GM06990 (cell line): ENCODE measurements at places on chromosomes 12 and 14.

GRCh38 chr12:90982170-90982569, 22.6 kb downstream of the EPYC start:
- DNase-seq: no peak

- DNase-seq: no peak
Observed at GRCh38 chr12:63928305-63928704, 83.8 kb downstream of the SRGAP1 start.

- no peak for DNase-seq
Observed at GRCh38 chr12:68565391-68565903, 45.3 kb upstream of the RAP1B start.

- DNase-seq: no peak
Observed at GRCh38 chr14:75989134-75989533, 3.6 kb downstream of the IFT43 start.

- DNase-seq: peak; percentile 42
Observed at GRCh38 chr14:59465316-59466135, at the start of gene GPR135. Gene GPR135, minus strand, starts transcription at chr14:59465380. Its CDS starts 154 bp downstream, at chr14:59465226.

GRCh38 chr14:58864751-58865513, 227.2 kb downstream of the DACT1 start:
- DNase-seq: no peak

DNA sequence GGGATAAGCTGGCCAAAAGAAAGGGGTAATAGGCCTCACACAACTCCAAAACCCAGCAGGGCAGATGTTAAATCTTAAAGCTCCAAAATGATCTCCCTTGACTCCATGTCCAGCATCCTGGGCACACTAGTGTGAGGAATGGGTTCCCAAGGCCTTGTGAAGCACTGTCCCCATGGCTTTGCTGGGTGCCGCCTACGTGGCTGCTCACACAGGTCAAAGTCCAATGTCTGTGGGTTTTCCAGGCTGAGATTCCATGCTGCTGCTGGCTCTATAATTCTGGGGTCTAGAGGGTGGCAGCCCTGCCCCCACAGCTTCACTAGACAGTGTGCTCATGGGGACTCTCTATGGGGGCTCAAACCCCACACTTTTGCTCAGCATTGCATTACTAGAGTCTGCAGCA, 145.3 kb upstream of the GRIN2B start:
- no peak for DNase-seq

GRCh38 chr12:11040162-11040561, 9.0 kb upstream of the TAS2R31 start:
- DNase-seq: no peak

- DNase-seq: no peak
Observed at GRCh38 chr12:45170456-45171042, 45.3 kb upstream of the ANO6 start.

DNA sequence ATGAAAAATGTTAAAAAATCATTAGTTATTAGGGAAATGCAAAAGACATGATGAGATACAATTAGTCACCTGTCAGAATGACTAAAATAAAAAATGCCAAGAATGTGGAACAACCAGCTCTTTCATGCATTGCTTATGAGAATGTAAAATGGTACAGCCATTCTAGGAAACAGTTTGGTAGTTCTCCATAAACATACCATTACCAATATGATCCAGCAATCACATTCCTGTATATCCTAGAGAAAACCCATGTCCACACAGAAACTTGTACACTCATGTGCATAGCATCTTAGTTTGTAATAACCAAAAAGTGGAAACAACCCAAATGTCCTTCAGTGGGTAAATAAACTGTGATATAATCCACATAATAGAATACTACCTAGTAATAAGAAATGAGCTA, 245.7 kb downstream of the FUT8 start:
- DNase-seq: no peak

- no peak for DNase-seq
Observed at GRCh38 chr14:72686101-72686500, 207.8 kb downstream of the DPF3 start.

DNA sequence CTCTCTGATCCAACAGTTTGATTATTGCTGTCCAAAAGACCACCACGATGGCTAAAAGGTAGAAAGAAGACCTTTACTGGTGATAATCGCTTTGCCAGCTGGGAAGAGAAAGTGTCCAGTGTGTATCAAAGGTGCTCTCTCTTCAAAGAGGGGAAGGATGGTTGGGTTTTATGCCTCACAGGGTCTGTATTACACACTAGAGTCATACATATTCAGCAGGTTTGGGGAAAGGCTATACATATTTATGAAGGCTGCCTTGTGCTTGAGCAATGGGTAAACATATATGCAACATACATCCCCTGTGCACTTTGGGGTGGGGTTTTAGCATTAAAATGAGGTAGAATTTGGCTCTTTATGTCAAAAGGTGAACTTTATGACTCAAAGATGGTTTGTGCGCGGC, 18.2 kb downstream of the GPRC5D start:
- DNase-seq: no peak

GRCh38 chr14:104726600-104727451, 2.8 kb downstream of the ADSS1 start:
- no peak for DNase-seq

DNA sequence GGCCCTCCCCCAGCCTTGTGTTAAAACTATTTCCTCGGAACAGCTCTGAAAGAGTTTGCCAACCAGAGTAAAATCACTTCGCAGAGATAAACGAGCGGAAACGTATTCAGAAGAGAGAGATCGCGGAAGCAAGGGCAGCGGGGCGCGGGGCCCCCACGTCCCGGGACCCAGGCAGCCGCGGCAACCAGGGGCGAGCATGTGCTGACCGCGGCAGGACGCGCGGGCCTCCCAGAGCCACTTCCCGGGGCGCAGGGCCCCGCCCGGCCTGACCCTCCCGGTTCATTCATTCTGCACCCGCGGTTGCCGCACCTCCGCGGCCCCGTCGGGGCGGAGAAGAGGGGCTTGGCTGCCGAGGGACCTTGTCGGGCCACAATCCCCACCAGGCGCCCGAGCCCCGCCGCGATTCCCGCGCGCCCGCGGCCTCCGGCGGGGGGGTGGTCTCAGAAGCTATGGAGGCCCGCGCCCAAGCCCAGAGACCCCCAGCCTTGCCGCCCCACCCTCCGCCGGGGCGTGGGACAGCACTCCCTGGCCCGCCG, 598 bp downstream of the UBE2N start:
- DNase-seq: peak; percentile 59

- no peak for DNase-seq
Observed at GRCh38 chr12:117441751-117442150, 80.3 kb upstream of the NOS1 start.

GRCh38 chr12:82480606-82481005, 122.3 kb downstream of the METTL25 start:
- no peak for DNase-seq

GRCh38 chr14:103889313-103890051, 38.8 kb upstream of the TDRD9 start:
- no peak for DNase-seq

DNA sequence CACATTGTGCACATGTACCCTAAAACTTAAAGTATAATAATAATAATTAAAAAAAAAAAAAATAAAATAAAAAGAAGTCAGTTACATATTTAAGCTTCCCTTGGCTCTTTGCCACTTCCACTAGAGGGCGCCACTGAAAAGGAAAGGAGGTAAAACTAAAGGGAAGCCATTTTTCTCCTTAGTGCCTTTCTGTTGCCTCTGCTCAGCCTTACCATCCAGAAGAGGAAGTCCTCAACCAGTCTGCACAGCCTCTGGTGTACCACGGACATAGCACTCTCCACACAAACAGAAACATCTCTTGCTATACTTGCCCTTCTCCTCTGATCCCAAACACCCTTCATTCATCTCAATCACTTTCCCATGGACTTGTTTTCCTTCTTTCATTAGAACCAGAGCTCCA, 169.0 kb upstream of the EEA1 start:
- peak; percentile 61 for DNase-seq

DNA sequence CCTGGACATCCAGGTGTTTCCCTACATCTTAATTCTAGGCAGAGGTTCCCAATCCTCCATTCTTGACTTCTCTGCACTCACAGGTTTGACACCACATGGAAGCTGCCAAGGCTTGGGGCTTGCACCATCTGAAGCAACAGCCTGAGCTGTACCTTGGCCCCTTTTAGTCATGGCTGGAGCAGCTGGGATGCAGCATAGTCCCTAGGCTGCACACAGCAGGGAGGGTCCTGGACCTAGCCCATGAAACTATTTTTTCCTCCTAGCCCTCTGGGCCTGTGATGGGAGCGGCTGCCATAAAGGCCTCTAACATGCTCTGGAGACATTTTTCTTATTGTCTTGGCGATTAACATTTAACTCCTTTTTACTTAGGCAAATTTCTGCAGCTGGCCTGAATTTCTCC, 417.2 kb upstream of the FLRT2 start:
- no peak for DNase-seq

- DNase-seq: peak; percentile 52
Observed at GRCh38 chr14:95518045-95518751, 1.7 kb upstream of the SYNE3 start.

- DNase-seq: no peak
Observed at GRCh38 chr12:55626154-55626553, 10.5 kb upstream of the OR10P1 start.

- no peak for DNase-seq
Observed at GRCh38 chr12:103493199-103493598, 2.6 kb downstream of the C12orf42 start.

- no peak for DNase-seq
Observed at GRCh38 chr12:93242154-93242972, 135.4 kb upstream of the NUDT4 start.

DNA sequence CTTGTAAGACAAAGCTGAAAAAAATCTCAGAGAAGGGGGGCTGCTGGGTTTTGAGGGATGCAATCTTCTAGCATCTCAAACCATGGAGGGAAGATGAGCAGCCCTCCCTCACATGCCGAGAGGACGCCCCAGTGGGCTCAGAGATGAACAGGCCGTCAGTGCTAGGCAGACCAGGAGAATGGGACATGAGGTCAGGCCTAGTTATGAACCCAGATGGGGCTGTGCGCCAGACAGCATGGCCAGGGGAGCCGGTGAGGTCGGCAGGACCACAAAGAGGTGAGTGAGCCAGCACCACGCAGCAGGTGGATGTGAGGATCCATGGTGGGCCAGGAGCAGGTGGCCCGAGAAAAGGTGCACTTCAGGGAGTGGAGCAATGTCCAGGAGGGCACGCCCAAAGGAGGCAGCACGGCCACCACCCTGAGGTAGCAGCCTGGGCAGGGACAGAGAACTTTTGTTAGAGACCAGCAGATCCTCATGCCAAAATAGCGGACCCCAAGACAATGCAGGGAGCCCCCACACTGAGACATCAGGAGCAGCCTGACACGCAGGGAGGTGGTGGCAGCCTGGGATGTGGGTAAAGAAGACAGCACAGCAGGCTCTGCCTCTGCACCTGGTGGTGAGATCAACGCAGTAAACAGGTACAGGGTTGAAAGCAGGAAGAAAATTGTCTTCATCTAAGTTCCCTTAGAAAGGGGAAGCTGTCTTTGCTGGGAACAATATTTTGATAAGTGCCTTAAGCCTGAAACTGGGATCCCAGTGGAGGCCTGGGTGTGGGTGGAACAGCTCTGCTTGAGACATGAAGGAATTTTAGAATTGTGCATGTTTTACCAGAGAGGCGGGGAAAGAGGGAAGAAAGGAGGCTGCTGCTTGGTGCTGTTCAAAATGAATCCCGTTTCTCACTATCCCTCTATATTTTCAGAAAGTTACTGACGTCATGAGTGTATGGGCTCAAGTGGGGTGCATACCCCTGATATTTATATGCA, 17.8 kb upstream of the MCRS1 start:
- no peak for DNase-seq

- DNase-seq: no peak
Observed at GRCh38 chr14:75440733-75441477, 13.1 kb downstream of the JDP2 start.

GRCh38 chr12:116370004-116370404, 92.5 kb upstream of the MED13L start:
- DNase-seq: no peak

DNA sequence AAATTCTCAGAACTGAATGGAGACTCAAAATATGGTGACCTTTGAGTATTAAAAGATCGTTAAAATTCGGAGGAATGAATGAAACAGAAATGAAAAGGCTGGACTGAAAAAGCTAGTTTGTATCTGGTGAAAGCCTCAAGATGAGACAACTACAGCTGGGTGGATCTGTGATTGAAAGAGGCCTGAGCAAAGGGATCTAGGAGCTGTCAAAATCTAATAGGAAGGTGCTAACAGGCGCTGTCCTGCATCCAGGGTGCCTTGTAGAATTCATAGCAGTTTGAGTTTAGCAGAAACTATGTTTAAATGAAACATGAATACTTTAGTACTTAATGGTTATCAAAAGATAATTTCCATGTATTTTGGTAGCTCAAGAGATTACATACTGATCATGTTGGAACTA, 2.3 kb downstream of the YY1 start:
- DNase-seq: no peak

GRCh38 chr12:116433249-116433648, 125.9 kb upstream of the MAP1LC3B2 start:
- no peak for DNase-seq

DNA sequence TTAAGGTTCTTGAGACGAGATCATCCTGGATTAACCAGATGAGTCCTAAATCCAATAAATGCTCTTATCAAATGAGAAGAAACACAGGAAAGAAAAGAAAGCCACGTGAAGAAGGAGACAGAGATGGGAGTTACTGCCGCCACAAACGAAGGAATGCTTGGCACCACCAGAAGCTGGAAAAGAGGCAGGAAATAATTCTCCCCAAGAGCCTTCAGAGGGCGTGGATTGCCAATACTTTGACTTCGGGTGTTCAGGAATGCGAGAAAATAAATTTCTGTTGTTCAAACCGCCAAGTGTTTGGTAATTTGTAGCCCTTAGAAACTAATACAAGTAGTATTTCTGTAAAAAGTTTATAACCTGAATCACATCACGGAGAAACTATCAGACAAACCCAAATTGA, 31.3 kb downstream of the ABCD2 start:
- DNase-seq: no peak

DNA sequence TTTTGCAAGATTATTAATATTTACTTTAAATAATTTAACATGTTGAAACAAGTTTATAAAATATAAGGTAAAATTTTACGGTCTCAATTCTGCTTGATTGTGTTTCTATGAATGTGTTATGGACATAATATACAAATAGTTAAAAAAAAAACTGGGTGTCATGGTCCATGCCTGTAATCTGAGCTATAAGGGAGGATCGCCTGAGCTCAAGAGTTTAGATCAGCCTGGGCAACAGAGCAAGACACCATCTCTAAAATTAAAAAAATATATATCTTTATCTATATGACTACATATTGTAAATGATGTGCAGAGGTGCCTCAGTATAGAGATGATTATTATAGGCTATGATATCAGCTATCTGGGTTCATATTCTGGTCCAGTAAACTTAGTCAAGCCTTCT, 9.9 kb downstream of the PAPOLA start:
- DNase-seq: no peak

DNA sequence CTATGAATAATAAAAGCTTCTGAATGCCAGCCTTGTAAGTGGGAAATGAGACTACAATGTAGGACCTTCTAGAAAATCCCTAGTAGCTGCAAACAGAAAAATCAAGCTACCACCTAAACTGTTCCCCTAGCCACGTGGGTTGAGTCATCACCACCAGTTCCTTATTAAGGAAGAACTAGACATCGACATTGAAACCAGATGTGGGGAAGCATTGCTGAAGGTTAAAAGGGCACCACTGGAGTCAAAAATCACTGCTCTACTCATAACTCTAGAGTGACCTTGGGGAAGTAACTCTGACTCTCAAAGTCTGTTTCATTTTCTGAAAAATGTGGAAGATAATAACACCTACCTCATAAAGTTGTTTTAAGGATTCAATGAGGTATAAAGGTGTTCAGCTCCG, 9.4 kb upstream of the CNIH1 start:
- peak; percentile 27 for DNase-seq

GRCh38 chr14:68685419-68686204, 107.3 kb downstream of the ZFP36L1 start:
- peak; percentile 83 for DNase-seq
